ENCODE measurements at places on chromosomes 1 and 21.
A peak's percentile ranks its signal among the peaks of the same experiment; 100 is the strongest.

DNA sequence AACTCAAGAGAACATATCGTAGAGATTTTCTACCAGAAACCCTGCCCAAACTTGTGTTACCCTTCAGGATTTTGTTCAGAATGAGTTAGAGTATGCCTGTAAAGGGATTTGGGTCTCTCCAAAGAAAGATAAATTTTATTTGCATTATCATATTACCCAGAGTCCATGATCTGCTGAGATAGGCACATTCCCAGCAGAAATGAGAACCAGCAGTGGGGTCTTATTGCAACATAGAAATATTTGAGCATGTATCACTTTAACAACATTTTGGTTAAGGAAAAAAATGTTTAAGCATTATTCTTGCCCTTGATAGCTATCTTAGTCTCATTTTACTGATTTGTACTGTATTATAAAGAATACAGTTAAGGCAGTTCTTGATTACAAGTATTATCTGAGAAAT lies 10.6 kb downstream of the VCAM1 start:
- DNase-seq: no peak

- DNase-seq: peak; percentile 39
Observed at GRCh38 chr1:15249081-15249480, 2.1 kb downstream of the FHAD1 start.

DNA sequence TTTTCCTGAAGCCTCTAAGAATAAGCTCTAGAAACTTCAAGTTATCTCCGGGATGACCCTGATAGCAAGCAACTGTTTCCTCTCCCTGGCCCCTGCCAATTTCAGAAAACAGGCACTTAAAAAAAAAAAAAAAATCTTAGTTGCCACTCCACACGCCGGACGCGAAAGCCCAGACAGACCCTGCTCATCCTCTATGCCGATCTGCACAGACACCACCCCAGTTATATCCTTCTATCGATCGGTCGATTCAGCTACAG lies 1.7 kb downstream of the ANP32E start:
- DNase-seq: no peak

DNA sequence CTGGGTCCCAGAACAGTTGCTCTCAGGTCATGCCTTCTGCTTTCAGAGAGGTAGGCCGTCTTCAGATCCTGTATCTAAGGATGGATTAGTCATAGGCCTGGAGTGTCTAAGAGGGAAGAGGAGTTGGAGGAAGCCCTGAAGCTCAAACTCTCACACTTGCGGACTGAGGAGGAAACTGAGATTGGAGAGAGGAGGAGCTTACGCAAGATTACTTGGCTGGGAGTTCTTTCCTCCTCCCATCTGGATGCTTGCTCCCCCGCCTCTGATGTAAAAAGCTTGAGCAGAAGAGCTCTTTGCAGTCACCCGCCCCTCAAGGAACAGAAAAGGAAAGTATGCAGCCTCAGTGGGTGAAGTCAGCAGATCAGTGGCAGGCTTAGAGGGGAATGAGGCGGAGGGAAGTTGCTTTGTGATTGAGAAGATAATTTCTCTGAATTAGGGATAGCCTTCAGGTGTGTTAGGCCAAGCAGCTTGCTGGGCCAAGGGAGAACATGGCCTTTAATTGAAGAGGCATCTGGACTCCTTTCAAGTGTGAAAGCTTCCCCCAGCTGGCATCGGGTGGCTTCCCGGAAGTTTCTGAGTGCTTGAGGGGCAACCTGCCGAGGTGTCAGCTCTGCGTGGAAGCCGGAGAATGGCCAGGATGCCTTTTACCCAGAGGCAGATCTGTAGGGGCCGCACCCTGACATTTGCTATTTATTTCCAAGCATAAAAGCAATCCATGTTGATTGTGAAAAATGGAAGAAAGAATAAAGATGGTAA lies 6.6 kb downstream of the ADORA1 start:
- DNase-seq: no peak

GRCh38 chr1:19533626-19534025 lies 48.3 kb upstream of the CAPZB start:
- no peak for DNase-seq

GRCh38 chr1:47594627-47595026 lies 156.8 kb downstream of the FOXD2 start:
- DNase-seq: no peak

- no peak for DNase-seq
Observed at GRCh38 chr1:160398823-160399222, 1.5 kb upstream of the VANGL2 start.

DNA sequence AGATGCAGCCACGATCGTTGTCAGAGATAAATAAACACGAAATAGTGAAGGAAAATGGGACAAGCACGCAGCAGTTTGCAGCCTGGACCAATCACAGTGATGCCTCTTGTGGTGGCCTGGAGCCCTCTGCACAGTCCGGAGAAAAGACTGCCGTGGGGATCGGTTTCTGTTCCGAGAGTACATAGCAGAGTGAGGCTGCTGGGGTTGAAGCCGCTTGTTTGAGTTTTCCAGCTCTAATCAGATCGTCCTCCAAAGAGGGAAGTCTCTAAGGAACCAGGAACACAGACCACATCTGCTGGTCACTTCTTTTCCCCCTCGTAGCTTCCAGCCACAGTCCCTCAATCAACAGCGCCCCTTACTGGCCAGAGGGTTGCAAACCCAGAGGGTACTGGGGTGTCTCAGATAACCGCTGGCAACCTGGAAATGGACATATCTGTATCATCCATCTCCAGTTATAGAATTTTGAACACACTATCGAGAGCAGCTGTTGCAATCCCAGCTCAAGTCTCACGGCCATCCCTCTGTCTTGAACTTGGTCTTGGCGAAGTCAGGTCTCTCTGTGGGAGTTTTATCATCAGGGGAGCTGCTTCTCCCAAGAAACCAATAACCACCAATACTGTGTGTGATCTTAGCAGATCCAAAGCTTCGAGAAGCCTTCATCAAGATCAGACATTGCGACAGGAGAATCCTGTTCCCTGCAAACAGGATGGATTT lies 57.4 kb downstream of the OLIG1 start:
- DNase-seq: peak; percentile 23

- no peak for DNase-seq
Observed at GRCh38 chr1:13628218-13628617, 44.6 kb downstream of the PDPN start.

- no peak for DNase-seq
Observed at GRCh38 chr1:27650539-27651175, 15.7 kb upstream of the FGR start.

DNA sequence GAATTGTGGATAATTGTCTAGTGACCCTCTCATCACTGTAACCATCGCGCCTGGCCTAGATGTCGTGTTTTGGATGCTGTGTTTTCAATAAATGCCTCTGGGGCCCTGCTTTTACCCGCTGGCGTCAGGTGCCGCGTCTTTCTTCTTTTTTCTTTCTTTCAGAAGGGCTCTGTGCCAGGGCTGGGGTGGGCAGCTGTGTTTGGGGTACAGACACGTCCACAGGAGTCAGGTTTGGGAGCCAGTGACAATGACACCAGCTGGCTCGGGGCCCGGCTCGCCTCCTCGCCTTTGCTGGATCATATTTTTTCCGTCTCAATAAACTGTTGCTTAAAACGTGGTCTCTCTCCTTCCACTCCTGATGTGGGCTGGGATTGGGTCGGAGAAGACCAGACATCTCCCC lies 16.1 kb downstream of the TMEM201 start:
- no peak for DNase-seq

DNA sequence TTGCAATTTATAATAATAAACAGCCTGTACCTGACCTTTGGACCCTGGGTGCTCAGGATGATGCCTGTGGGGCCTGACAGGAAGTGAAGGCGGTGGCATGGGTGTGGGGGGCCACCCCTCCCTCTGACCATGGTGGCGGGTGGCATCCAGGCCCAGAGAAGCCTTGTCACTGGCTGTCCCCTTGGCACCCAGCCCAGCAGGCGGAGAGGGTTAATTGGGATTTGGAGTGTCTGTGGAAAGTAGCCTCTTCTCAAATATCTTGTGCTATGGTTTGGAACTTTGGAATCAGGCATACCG lies 20.5 kb downstream of the SOX13 start:
- DNase-seq: no peak

- no peak for DNase-seq
Observed at GRCh38 chr1:227893949-227894721, 53.6 kb downstream of the WNT9A start.

DNA sequence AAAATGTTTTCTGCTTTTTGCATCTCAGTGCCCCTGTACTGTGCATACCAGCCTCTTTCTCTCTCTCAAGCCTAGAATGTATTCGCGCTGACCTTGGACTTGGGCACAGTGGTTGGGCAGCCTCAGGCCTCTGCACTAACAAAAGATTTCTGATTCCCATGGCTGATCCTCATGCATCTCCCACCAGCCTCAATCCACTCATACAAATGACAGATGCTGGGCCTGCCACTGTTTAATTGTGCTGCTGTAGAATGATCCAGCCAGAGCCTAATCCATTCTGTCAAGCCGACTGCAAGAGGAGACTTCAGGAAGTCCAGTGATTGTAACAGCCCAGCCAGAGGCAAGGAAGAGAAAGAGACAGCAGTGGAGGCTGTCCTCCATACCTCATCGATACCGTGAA lies 180.8 kb downstream of the ASTN1 start:
- DNase-seq: no peak

- no peak for DNase-seq
Observed at GRCh38 chr1:193685986-193686385, 499.6 kb upstream of the B3GALT2 start.

DNA sequence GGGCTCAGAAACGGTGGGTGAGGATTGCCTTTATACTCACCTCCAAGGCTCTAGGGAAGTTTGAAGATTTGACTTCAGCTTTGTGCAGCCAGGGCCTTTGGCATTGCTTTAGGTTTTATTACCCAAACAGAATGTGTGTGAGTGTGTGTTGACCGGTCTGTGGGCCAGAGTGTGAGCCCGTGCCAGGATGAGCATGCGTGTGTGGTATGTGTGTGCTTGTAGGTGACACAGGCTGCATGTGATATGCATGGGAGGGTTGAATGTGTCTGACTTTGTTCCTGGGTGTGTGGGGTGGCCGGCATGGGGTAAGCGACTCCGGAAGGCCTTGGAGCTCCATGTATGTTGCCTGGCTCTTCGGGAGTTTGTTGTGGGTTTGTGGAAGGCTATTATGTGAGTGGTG lies 160.5 kb downstream of the FOXD2 start:
- DNase-seq: no peak

GRCh38 chr1:221794079-221794670 lies 52.3 kb upstream of the DUSP10 start:
- peak; percentile 17 for DNase-seq

- no peak for DNase-seq
Observed at GRCh38 chr1:180916771-180917170, 4.1 kb downstream of the KIAA1614 start.

GRCh38 chr1:28159680-28160079 lies 16.8 kb downstream of the PTAFR start:
- no peak for DNase-seq

DNA sequence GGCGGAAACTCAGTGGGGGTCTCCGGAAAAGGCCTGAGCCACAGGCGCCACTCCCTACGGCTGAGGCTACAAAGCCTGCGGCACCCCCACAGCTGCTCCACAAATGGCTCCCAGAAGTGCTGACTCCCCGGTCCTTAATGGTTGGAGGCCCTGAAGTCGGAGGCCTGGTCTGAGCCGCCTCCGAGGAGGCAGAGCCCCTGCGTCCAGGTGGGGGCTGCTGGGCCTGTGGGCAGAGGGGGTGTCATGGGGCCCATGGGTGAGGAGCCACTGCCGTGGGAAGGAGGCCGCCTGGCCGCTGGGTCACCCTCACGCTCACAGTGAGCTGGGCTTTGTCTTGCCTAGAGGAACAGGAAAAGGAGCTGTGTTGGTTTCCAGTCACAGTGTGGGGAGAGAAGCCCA lies 12.4 kb upstream of the COL18A1 start:
- DNase-seq: no peak

DNA sequence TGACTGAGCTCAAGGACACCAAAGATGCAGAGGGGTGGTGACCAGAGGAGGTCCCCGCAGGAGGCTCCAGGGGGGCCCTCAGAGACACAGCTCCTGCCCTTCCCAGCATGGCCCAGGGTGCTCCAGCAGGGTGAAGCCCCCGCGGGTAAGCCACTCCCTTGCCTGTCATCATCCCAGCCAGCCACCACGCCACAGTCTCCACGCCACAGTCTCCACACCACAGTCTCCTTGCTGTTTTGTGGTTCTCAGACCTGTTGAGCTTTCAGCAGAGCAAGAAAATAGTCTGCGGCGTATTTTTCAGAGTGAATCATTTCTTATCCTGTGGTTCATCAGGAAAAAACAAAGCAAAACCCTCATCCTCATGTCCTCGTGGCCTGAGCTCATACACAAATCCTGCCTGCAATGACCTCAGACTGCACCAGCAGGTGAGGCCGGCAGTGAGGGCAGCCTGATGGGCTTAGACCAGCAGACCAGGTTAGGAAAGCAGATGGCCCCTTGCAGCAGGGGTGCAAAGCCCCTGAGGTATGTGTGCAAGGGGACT lies 25.7 kb upstream of the ABCG1 start:
- DNase-seq: peak; percentile 45

DNA sequence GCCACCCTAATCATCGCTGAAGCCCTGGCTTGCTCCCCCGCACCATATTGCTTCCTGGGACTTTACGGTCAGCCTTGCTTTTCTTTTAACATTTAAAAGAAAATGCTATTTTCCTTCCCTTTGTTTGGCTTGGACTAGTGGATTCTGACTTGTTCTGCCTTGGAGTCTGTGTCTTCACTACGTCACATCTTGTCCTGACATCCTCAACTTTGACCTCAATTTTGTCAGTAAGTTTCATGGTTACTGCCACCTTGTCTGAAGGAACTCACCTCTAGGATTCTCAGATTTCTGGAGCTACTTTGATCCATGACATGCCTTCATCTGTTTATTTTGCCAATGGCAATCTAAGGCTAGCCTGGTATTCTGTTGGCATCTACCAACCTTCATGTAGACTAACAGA lies 4.3 kb downstream of the RNASEL start:
- DNase-seq: no peak

- no peak for DNase-seq
Observed at GRCh38 chr1:8096105-8097011, 70.2 kb upstream of the ERRFI1 start.

DNA sequence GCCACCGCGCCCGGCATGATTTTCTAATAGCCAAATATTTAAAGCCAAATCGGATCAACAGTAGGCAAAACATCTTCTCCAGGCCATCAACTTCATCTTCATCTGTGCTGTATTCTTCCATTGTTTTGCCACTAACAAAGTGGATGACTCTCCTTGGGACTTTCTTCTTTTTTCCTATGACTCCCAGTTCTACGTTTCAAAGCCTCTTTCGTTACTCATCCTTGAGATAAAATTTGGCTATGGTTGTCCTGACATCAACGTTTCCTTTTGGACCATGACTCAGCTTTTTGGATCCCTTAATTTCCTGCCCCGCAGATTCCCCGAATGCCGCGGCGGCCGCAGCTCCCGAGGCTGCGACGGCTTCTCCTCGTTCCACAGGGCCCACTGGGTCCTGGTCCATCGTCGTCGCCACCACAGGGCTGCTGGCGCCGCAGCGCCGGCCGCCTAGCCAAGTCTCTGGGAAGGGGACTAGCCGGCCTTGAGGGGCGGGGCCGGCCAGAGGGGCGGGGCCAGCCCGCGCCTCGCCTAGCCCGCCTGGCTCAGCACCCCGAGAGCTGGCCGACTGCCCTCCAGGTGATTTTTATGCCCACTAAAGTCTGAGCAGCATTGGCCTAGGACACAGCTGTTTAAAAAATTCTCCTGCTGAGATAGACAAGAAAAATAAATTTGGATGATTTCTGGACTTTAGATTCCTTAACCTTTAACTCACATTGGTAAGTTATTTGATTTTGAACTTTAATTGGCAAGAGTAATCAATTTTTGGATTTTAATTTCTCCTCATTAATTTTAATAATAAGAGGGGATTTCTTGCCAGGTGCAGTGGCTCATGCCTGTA lies 93.9 kb downstream of the ADCY10 start:
- DNase-seq: no peak

- no peak for DNase-seq
Observed at GRCh38 chr1:54984131-54984842, 3.9 kb downstream of the TMEM61 start.

Measured in T-cell (primary cell).